ENCODE measurements at places on chromosomes 16 and 17. TPM values are rescaled to one million over a fixed set of nuclear protein-coding genes. Genes with fewer than 3 reads are reported as not detected.

DNA sequence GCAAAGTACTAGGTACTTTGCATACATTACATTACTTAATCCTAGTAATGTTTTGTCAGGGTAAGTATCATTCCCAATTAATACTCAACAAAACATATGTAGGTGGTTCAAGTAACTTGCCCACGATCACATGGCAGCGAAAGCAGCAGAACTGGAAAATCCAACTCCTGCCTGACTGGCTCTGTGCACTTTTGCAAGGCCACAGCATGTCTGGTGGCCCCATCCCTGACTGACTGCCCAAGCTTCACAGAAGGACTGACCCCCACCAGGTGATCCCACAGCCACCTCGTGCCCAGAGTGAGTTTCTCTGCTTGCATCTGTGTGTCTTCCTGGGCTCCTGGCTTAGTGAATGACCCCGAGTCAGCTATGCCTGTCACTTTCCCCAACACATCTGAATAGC is 11.4 kb downstream of the CNP start:
- DNase-seq, result peak; percentile 19

- peak; percentile 23 for DNase-seq
Measured at GRCh38 chr16:52497067-52497816, 49.7 kb downstream of the TOX3 start.

GRCh38 chr16:85259832-85260167 is 147.5 kb upstream of the CIBAR2 start:
- no peak for DNase-seq

- no peak for DNase-seq
Measured at GRCh38 chr17:62098623-62099231, 33.6 kb upstream of the MED13 start.

GRCh38 chr16:46882304-46882939 is 1.7 kb upstream of the GPT2 start:
- no peak for DNase-seq

DNA sequence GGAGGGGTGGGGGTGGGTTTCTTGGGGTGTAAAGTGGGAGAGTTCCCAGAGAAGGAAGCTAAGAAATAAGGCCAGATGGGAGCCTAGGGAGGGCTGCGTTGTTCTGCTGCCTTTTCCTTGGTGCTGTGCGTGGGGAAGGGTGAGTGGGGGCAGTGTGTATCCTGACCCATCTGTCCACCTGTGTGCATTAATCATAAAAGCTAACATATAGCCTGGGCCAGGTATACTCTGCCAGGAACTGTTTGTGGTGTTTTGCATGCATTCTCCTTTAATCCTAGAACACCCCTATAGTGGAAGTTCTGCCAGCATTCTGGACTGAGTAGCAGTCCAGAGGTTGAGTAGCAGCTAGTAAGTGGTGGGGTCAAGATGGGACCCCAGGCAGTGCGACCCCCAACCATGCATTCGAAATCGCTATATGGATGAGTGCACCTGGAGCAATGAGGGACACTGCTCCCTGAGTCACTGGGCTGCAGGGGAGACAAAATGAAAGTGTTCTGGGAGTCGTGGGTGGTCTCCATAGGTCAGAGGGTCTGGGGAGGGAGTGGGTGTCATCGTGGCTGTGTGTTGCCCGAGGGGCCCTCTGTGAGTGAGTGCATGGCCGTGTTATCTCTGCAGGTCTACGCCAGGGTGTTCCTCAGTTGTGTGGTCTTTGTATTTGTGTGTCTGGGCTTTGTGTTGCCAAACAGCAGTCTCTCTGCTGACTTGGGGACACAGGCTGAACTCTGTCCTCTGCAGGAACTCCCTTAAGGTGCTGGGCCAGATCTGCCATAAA is 1.3 kb downstream of the ERBB2 start:
- no peak for DNase-seq

GRCh38 chr16:87415441-87415840 is 23.3 kb downstream of the MAP1LC3B start:
- no peak for DNase-seq

DNA sequence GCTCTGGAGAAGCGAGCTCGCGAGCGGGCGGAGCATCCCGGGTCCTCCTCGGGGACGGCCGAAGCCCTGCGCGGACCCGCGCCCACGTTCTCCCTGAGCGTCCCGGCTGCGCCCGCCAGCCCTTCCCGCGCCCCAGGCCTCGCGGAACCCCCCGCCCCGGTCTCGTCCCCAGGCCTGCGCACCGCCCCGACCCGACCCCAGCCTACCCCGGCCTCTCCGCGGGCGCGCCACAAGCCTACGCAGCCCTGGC is 159 bp downstream of the USP36 start:
- no peak for DNase-seq

- no peak for DNase-seq
Measured at GRCh38 chr16:23694644-23695373, 16.1 kb downstream of the PLK1 start.

DNA sequence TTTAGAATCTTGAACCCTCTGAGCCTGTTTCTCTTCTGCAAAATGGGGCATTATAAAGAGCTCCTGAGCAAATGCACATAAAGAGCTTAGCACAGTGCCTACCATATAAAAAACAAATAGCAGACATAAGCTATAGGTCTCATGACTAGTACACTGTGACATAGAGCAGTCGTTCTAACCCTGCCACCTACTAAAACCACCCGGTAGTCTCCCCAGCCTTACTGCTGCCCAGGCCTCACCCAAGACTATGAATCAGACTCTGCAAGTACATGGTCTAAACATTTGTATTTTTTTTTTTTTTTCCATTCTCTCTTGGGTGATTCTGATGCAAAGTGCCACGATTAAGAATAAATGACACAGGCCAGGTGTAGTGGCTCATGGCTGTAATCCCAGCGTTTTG is 33.9 kb downstream of the STX8 start:
- no peak for DNase-seq

DNA sequence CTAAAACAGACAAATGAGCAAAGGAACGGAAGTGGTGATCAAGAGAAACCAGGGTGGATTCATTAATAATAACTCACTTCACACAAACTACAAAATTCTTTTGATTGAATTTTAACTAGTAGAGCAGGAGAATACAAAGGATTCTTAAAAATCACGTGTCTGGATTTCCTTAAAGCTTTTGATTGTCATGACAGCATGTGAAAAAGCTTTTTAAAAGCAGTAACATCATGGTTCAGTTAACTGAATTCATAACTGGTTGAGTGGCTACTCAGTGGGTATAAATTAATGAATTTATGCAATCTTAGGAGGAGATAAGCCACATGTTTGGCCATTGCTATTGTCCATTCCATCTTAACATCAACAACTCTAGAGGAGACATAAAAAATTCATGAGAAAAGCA is 333.2 kb downstream of the SLC39A11 start:
- DNase-seq, result no peak

GRCh38 chr16:27822996-27823395 is 240.5 kb downstream of the GSG1L start:
- no peak for DNase-seq

The PRSS8 gene
- total RNA-seq, result 422 TPM

The TEX19 gene
- not detected for total RNA-seq

The PIK3R5 gene
- total RNA-seq, result 6.8 TPM

The NETO2 gene
- total RNA-seq, result 43.1 TPM

Measured in mucosa of descending colon (tissue), 3 donors.